ENCODE measurements at places on chromosomes 1 and 21.

DNA sequence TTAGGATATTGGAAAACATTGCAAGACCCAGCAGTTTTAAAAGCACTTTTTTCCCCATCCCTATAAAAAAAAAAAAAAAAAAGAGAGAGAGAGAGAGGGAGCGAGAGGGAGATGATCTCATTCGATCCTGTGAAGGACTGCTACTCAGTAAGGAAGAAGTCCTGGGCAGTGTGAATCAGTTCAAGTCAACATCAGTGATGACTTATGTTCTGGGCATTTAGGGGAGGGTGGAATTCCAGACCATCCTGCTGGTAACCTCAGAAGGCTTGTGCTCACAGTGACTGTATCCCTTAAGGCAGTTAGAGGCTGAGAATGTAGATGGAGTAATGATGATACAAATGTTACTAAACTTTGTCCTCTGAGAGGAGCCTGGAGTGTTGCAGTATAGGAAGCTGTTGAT is 151.4 kb downstream of the TGFB2 start:
- DNase-seq, result peak; percentile 100

DNA sequence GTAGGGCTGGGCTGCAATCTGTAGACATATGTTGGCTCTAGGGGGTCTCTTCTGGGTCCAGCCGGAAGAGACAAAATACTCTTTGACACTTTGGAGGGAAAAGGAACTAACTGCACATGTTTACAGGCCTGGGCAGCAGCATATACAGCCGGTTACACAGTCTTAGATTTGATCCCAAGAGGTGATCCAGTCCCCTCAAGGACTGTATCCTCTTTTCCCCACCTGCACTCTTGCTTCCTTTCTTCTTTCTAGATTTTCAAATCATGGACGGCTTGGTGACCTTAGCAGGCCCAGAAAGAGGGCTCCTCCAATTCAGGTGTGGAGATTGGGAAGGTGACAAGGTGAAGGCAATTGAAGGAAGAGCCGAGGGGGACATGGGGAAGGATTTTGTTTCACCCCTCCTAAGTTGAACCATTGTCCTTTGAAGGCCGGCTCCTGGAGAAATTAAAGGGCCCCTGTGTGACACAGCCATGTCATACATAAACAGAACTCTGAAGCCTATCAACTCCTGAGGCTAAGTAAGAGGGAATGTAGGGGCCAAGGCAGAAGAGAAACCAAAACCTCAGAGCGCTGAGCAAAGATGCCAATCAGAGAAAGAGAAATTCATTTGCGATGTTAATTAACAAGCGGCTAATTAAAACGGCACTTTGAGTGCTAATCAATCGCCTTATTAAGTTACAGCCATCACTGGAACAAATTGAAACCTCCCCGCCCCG is 5.9 kb upstream of the BARHL2 start:
- DNase-seq, result no peak

DNA sequence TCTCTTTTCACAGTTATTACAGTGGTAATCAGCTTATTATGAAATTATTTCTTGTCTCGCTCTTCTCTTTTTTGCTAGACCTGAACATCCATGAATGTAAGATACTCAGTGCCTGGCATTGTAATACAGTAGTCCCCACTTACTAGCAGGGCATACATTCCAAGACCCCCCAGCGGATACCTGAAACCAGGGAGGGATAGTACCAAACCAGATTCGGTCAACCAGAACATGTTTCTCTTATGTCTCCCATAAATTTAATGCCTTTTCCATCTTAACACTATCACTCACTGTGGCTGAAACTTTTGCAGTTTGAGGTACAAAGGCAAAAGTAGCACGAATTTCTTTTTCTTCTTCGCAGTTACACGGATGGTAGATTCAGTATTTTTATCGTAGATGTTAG is 24.6 kb upstream of the B3GALT2 start:
- no peak for DNase-seq

- no peak for DNase-seq
Observed at GRCh38 chr1:45491487-45492260, 711 bp upstream of the TESK2 start.

DNA sequence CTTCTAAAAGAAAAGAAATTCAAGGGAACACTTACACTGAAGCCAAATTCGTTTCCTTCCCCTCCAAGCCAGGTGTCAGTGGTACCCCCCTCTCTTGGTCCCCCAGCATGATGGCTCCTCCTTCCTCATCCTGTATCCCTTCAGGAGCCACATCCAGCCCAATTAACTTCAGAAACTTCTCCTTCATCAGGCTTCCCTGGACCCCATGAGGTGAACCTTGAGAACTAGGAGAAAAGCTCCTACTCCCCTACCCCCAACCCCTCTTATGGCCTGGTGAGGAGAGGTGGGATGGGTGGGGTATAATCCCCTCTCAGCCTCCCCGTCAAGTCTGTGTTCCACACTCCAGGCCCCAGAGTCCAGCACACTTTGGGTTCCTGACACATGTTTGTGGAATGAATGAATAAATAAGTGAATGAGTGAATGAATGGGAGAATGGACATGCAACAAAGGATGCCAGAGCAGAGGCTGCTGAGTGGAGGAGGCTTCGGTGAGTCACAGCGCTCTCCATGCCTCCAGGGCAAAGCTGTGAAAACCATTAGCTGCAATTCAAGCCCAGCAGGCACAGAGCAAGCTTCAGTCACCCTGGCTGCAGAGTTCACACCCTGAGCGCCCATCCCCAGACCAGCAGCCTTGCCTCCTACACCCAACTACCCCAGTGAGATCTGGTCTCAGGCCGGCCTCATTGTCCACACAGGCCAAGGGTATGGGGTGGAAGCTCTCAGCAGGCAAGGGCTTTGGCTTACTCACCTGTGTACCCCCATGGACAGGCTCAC is 43.8 kb downstream of the BATF3 start:
- DNase-seq, result peak; percentile 96

DNA sequence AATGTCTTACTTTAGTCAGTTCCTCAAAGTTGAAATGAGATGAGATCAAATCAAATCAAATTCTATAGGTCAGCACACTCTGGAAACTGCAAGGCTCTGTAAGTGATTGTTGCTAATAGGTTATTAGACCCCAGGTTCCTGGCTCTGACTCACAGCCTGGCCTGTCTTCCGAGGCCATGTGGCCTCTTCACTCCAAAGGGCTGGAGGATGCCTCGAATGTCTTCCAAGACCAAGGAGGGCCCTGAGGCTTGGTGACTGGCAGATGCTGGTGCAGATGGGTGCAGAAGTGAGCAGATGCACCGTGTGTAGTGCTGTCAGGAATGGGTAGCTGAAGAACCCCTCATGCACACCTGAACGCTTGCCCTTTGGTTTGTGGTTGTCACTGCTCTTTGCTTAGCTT is 113.4 kb downstream of the MAB21L3 start:
- DNase-seq, result no peak

GRCh38 chr1:159188375-159188788 is 16.3 kb upstream of the ACKR1 start:
- DNase-seq, result peak; percentile 80

GRCh38 chr1:208731981-208732821 is 488.0 kb upstream of the PLXNA2 start:
- peak; percentile 1 for DNase-seq

Data from EL (cell line).